Activated T-helper 1 cell treated with anti-CD3 and anti-CD28 coated beads, Interleukin-12 subunit alpha, Interleukin-12 subunit beta, Interleukin-2, Interleukin-4 antibody, amounts not matched to agents 30 ng/mL and 10 ng/mL and 1 ng/mL, durations not matched to agents 14 hours and 24 hours and 36 hours (primary cell): ENCODE measurements at places on chromosomes 12 and 14. TPM values are rescaled to one million over a fixed set of nuclear protein-coding genes. Genes with fewer than 3 reads are reported as not detected.
A peak's percentile ranks its signal among the peaks of the same experiment; 100 is the strongest.

The LALBA gene
- total RNA-seq = not detected in 2 replicates

The ABCC9 gene
- not detected in 2 replicates for total RNA-seq

The SLCO1B3 gene
- not detected in 2 replicates for total RNA-seq

The REP15 gene
- 1.4 and 1.6 TPM in 2 replicates for total RNA-seq

The TBC1D30 gene
- 1.1 and 1.6 TPM in 2 replicates for total RNA-seq

GRCh38 chr12:2682296-2683251, 112.2 kb upstream of the FKBP4 start:
- H3K36me3 ChIP-seq = no peaks in the 10 kb centered on the region
- no peaks in the 10 kb centered on the region for H3K27me3 ChIP-seq
- peak overlapping the region; percentile 77 for H3K27ac ChIP-seq
- peak; percentile 31 for DNase-seq

DNA sequence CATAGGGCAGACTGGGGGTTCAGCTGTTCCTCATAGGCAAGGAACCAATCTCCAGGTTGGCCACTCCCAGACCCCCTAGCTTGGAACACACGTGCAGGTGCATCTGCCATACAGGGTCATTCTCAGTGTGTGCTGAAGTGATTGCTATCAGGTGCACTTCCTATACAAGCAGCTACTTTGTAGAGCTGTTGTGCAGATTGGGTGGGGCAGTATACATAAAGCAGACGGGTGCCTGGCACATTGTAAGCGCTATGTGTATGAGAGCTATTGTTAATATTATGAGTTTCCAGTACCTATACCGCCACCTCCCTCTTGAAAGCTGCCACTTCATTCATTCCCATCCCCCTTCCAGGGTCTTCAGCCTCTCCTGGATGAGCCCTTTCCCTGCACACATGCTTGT, 17.3 kb downstream of the IRF2BPL start:
- H3K36me3 ChIP-seq = no peaks in the 10 kb centered on the region
- DNase-seq = no peak
- H3K27me3 ChIP-seq = peaks cover 8% of the 10 kb centered on the region
- no peak overlapping the region for H3K4me3 ChIP-seq
- H3K27ac ChIP-seq = no peak overlapping the region

GRCh38 chr12:3744229-3744901, 8.5 kb downstream of the CRACR2A start:
- peak overlapping the region; percentile 79 for H3K27ac ChIP-seq
- no peak for DNase-seq
- H3K27me3 ChIP-seq = no peaks in the 10 kb centered on the region
- H3K4me1 ChIP-seq = peaks cover 71% of the 10 kb centered on the region
- peak overlapping the region; percentile 23 for H3K4me3 ChIP-seq

- H3K27me3 ChIP-seq = no peaks in the 10 kb centered on the region
- H3K4me3 ChIP-seq = no peak overlapping the region
- peaks cover 1% of the 10 kb centered on the region for H3K4me1 ChIP-seq
- H3K36me3 ChIP-seq = no peaks in the 10 kb centered on the region
- H3K27ac ChIP-seq = no peak overlapping the region
- DNase-seq = no peak
These were observed 18.9 kb downstream of the BICD1 start for GRCh38 chr12:32125455-32126084.

- H3K27ac ChIP-seq = no peak overlapping the region
- peaks cover 20% of the 10 kb centered on the region for H3K36me3 ChIP-seq
- peaks cover 6% of the 10 kb centered on the region for H3K27me3 ChIP-seq
- no peak for DNase-seq
- peaks cover 34% of the 10 kb centered on the region for H3K4me1 ChIP-seq
These were observed 2.1 kb upstream of the ATXN7L3B start for GRCh38 chr12:74535536-74535935.

- no peaks in the 10 kb centered on the region for H3K4me1 ChIP-seq
- H3K36me3 ChIP-seq = no peaks in the 10 kb centered on the region
- DNase-seq = no peak
- no peak overlapping the region for H3K27ac ChIP-seq
- peaks cover 18% of the 10 kb centered on the region for H3K27me3 ChIP-seq
These were observed 17.3 kb upstream of the RIN3 start for GRCh38 chr14:92496191-92496857.

DNA sequence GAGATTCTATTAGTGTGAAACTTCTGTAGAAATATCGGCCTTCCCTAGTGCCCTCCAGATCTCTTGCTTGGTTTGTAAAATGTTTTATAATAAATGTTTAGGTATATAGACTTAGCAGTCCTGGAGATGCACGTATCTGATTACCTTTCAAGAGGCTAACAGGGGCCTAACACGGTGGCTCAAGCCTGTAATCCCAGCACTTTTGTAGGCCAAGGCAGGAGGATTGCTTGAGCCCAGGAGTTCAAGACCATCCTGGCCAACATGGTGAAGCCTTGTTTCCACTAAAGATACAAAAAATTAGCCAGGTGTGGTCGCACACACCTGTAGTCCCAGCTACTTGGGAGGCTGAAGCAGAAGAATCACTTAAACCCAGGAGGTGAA, 9.8 kb upstream of the RILPL2 start:
- H3K4me1 ChIP-seq = peaks cover 25% of the 10 kb centered on the region
- H3K27me3 ChIP-seq = no peaks in the 10 kb centered on the region
- no peak for DNase-seq
- H3K4me3 ChIP-seq = peak overlapping the region; percentile 27
- H3K36me3 ChIP-seq = peaks cover 2% of the 10 kb centered on the region

GRCh38 chr12:132214891-132215290, 70.6 kb downstream of the NOC4L start:
- no peaks in the 10 kb centered on the region for H3K36me3 ChIP-seq
- DNase-seq = no peak
- peaks cover 3% of the 10 kb centered on the region for H3K27me3 ChIP-seq
- peaks cover 5% of the 10 kb centered on the region for H3K4me1 ChIP-seq
- no peak overlapping the region for H3K4me3 ChIP-seq

DNA sequence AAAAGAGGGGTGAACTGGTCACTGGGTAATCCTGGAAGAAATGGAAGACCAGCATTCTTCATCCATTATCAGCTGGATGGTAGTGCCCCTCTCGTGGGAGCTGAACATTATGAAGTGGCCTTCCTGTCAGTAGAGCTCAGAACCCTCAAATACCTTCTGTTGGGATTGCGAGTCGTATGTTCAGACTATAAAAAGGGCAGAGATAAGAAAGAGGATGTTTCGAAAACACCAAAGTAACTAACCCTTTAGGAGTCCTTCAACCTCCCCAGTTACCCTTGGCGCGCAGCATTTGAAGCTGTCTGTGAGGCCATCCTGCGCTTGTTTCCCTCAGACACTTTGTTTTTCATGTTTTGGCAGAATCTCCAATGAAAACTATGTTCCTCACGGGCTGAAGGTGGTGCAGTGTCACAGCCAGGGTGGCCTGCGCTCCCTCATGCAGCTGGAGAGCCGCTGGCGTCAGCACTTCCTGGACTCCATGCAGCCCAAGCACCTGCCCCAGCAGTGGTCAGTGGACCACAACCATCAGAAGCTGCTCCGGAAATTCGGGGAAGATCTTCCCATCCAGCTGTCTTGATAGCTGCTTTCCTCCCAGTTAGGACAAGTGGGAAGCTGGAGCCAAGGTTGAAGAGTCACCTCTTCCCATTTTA, 19.3 kb upstream of the GALNT16 start:
- H3K36me3 ChIP-seq = no peaks in the 10 kb centered on the region
- no peak for DNase-seq
- H3K4me1 ChIP-seq = peaks cover 6% of the 10 kb centered on the region
- peaks cover 2% of the 10 kb centered on the region for H3K27me3 ChIP-seq
- no peak overlapping the region for H3K4me3 ChIP-seq

GRCh38 chr12:132268674-132269073, 60.7 kb downstream of the GALNT9 start:
- no peak overlapping the region for H3K27ac ChIP-seq
- H3K4me3 ChIP-seq = no peak overlapping the region
- H3K4me1 ChIP-seq = no peaks in the 10 kb centered on the region
- DNase-seq = no peak
- H3K27me3 ChIP-seq = no peaks in the 10 kb centered on the region

DNA sequence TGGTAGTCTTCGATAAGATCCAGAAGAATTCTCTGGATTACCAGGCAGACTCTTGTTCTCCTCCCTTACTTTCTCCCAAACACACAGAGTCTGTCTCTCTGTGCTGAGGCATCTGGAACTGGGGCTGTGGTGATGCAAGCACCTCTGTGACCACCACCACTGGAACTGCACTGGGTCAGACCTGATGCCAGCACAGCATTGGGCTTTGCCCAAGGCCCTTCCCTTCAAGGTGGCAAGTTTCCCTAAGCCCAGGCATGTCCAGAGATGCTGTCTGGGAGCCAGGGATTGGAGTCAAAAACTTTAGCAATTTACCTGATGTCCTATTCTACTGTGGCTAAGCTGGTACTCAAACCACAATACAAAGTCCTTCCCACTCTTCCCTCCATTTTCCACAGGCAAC, 14.6 kb upstream of the TMPRSS12 start:
- H3K27me3 ChIP-seq = no peaks in the 10 kb centered on the region
- no peaks in the 10 kb centered on the region for H3K36me3 ChIP-seq
- no peak overlapping the region for H3K27ac ChIP-seq
- DNase-seq = no peak
- peaks cover 10% of the 10 kb centered on the region for H3K4me1 ChIP-seq

GRCh38 chr12:4001841-4002240, 128.6 kb upstream of the PARP11 start:
- DNase-seq = no peak
- H3K27ac ChIP-seq = no peak overlapping the region
- H3K36me3 ChIP-seq = no peaks in the 10 kb centered on the region
- H3K27me3 ChIP-seq = peaks cover 8% of the 10 kb centered on the region
- peaks cover 10% of the 10 kb centered on the region for H3K4me1 ChIP-seq
- H3K4me3 ChIP-seq = no peak overlapping the region

- DNase-seq = no peak
- no peaks in the 10 kb centered on the region for H3K36me3 ChIP-seq
- H3K4me3 ChIP-seq = no peak overlapping the region
- no peaks in the 10 kb centered on the region for H3K4me1 ChIP-seq
- H3K27ac ChIP-seq = no peak overlapping the region
These were observed 248.0 kb downstream of the NPAS3 start for GRCh38 chr14:33186656-33187055.

GRCh38 chr14:59424341-59425071, 40.7 kb downstream of the GPR135 start:
- H3K4me3 ChIP-seq = no peak overlapping the region
- H3K4me1 ChIP-seq = no peaks in the 10 kb centered on the region
- no peak for DNase-seq
- no peaks in the 10 kb centered on the region for H3K36me3 ChIP-seq
- H3K27ac ChIP-seq = no peak overlapping the region

- H3K27ac ChIP-seq = no peak overlapping the region
- peaks cover 30% of the 10 kb centered on the region for H3K4me1 ChIP-seq
- H3K27me3 ChIP-seq = no peaks in the 10 kb centered on the region
- no peak for DNase-seq
These were observed 154.1 kb upstream of the FUT8 start for GRCh38 chr14:65258391-65258790.
